ENCODE measurements at places on chromosomes 1 and 21.

- DNase-seq = no peak
These were observed 499.6 kb upstream of the B3GALT2 start for GRCh38 chr1:193685986-193686385.

DNA sequence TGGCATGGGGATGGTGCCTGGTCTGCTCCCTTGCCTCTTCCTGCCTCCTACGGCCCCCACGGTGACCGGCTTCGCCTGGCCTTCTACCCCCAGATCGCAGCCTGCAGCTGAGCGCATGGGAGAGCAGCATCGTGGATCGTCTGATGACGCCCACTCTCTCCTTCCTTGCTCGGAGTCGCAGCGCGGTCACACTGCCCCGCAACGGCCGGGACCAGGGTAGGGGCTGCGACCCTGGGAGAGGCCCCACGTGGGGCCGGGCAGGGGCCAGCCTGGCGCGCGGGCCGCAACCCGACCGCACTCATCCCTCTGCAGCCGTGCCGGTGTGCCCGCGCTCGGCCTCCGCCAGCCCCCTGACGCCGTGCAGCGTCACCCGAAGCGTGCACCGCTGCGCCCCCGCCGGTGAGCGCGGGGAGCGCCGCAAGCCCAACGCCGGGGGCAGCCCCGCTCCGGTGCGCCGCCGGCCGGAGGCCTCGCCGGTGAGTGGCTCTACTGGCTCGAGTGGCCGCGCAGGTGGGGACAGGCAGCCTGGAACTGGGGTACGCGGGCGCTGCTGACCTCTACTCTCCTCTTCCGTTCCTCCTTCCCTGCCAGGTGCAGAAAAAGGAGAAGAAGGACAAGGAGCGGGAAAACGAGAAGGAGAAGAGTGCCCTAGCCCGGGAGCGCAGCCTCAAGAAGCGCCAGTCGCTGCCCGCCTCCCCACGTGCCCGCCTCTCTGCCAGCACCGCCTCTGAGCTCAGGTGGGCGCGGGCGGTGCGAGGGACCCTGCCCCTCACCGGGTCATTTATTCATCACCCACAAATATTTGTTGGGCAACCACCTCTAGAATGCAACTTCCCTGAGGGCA lies 20.4 kb downstream of the MAP7D1 start:
- no peak for DNase-seq

GRCh38 chr1:29711582-29712283 lies 475.4 kb downstream of the PTPRU start:
- DNase-seq = peak; percentile 57

DNA sequence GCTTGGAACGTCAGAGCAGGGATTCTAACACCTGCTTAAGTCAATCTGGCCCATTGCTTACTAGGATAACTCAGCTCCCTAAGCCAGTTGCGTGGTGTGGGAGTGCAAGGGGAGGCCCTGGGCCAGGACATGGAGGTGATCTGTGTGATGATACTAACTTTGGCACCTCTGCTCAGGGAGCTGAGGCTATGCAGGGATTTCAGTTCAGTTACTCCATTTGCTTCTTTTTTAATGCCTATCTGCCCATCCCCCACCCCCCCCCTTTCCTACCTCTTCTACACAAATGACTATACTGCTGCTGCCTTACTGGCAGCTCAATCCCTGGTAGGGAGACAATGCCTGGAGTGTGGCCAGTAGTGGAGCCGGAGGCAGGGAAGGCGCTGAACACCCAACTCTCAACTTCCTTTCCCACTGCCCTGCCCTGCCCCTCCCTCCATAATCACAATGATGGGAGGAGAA lies 19.5 kb downstream of the INKA2 start:
- DNase-seq = no peak

DNA sequence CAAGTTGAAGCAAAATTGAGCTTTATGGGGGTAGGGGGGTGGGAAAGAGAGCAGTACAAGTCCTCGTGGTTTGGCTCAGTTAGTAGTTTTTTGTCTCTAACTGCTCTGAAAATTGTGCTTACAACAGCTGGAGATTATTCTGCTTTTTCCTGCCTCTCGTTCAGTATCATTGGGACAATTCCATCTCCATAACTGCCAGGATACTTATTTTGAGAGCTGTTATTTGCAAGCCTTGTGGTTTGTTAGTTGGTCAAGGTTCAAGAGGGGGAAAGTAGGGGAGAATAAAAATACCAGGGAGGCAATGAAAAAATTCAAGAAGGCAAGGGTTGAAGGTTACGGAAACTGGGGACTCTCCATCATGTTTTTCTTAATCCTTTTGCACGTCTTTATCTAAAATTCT lies 811.8 kb upstream of the ADGRL2 start:
- DNase-seq = no peak

DNA sequence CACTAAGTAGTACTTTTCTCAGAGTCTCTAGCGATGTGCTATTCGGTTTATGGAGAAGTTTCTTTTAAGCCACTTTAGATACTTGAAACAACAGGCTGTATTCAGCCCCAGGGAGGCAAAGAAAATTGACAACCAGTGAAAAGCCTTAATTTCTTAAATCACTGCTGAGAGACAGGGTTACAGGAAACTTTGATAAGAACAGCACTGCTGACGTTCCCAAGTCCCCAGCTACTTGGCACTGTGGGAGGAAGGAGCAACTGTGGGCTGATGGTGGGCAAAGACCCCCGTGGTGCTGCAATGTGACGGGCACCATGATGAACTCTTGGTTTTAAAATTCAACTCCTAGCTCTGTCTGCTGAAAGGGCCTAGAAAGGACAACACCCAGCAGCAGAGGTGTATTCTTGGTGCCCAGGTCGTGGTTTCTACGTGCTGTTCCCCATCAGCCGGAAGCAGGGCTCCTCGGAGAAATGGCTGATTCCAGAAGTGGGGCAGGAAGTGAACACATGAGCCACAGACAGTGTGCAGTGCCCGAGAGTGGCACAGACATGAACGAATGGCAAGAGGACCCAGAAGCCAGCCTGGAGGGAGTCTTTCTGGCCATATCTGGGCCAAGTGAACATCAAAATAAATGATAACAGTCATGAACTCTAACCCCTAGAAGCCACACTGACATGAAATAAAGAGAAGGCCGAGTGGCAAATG lies 5.3 kb downstream of the PTTG1IP start:
- DNase-seq = no peak

DNA sequence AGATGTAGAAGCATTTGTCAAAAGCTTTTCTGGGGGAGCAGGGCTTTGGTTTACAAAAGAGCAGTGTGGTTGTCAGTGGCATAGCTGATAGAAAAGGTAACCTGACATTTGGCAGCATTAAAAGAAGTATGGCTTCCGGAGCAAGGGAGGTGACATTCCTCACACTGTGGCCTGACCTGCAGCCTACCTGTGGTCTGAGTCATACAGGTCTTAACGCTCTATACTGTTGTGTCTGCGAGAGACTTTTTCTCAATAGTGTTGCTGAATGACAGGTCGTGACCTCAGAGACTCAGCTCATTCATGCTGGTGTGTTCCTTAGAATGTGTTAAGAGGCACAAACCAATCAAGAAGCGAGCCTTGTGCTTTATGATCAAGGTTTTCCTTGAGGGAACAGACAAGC lies 19.3 kb downstream of the PHGDH start:
- no peak for DNase-seq

- no peak for DNase-seq
These were observed 135.3 kb downstream of the BRINP2 start for GRCh38 chr1:177306019-177306415.

DNA sequence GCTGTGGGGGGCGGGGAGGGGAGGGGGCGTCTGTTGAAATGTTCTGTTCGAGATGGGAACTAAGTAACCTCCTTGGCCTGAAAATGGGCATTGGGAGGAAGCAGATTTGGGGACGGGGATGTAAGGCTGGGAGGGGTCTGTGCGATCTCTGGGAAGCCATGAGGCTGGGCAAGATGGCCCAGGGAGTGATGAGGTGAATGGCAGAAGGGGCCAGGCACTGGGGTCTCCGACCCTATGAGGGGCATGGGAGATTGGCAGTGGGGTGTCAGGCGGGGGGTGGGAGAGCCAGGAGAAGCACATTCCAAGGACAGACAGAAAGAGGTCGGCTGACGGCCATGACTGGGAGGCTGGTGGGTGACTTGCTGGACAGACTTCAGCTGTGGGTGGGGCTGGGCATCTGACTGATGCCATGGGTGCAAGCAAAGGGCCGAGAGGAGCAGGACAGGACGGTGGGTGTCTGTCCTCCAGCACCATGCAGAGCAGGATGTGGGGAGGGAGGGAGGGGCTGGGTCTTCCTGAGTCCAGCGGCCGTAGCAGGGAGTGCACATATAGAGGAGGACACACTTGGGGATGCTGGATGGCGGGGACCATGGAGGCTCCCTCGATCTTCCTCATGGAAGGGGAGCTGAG lies 30.0 kb upstream of the COL18A1 start:
- no peak for DNase-seq

GRCh38 chr1:75392278-75392677 lies 218.6 kb downstream of the SLC44A5 start:
- DNase-seq = no peak

DNA sequence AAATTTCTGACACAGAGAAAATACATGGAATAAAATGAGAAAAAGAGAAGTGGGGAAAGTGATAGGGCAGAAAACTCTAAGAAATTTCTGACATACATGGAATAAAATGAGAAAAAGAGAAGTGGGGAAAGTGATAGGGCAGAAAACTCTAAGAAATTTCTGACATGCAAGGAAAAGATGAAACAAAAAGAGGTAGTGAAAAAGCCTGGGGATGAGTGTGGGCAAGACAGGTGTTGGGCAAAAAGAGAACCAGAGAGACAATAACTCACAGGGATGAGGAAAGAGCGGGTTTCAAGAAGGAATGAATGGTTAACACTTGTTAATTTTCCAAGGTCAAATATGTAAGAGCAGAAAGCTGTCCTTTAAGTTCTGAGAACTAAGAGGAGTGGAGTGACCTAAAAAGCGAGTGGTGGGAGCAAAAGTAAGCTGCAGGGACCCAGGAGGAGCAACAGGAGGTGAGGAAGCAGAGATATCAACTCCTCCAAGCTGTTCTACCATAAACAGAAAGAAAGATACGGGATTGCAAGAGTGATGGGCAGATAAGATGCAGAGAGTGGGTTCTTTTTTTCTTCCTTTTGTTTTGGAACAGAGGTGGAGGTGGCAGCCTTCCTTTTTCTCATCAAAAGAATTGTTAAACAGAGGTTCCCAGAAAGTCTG lies 29.9 kb upstream of the EXO1 start:
- DNase-seq = no peak

GRCh38 chr21:46605767-46606426 lies 1.0 kb upstream of the S100B start:
- DNase-seq = no peak

- no peak for DNase-seq
These were observed 1.5 kb downstream of the PROX1 start for GRCh38 chr1:213989002-213989855.

DNA sequence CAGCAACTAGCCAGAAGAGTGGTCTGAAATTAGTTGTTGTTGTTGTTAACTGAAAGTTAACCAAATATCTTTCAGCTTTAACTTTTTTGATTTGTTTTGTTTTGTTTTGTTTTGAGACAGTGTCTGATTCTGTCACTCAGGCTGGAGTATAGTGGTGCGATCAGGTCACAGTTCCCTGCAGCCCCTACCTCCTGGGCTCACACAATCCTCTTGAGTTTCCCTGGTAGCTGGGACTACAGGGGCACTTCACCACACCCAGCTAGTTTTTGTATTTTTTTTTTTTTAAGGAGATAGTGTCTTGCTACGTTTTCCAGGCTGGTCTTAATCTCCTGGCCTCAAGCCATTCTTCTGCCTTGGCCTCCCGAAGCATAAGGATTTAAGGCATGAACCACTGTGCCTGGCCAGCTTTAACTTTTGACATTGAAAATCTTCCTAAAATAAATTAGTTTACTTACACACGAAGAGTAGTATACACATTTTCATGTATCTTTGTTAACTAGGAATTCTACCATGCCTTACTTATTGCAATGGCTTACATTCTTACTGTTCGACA lies 45.0 kb downstream of the GNG12 start:
- DNase-seq = no peak

GRCh38 chr1:102837551-102837950 lies 270.8 kb downstream of the COL11A1 start:
- no peak for DNase-seq

DNA sequence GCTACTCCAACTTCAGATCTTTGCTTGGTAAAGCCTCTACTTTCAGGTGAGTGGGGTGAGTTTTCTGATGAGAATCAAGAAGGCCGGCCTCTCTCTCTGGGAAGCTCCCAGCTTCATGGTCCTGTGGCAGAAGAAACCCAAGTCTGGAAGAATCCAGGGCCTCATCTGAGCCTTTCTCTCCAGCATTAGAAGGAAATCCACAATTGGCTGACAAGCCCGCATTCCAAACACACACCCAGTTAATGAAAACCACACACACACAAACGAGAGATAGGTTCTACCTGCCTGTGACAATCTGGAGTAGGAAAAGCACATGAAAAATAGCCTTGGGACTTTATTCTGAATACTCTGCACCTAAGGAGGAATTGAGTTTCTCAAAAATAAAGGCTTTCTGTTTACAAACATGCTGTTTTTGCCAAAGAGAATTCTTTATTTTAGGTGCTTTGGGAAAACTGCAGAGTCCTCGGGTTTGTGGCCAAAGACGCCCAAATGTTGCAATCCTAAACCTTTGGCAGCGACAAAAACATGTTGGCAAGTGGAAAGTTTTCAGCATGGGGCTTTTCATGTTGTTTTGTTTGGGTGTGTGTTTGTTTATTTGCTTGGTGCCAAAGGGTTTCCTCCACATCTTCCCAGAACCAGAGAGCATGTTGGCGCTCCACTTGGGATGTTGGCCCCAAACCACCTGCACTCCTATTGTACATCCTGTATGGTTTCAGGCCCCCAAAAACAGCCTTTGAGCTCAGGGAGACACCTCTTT lies 216.2 kb downstream of the SETD4 start:
- DNase-seq = no peak

- DNase-seq = no peak
These were observed 2.2 kb downstream of the SCYL3 start for GRCh38 chr1:169891539-169891885.

DNA sequence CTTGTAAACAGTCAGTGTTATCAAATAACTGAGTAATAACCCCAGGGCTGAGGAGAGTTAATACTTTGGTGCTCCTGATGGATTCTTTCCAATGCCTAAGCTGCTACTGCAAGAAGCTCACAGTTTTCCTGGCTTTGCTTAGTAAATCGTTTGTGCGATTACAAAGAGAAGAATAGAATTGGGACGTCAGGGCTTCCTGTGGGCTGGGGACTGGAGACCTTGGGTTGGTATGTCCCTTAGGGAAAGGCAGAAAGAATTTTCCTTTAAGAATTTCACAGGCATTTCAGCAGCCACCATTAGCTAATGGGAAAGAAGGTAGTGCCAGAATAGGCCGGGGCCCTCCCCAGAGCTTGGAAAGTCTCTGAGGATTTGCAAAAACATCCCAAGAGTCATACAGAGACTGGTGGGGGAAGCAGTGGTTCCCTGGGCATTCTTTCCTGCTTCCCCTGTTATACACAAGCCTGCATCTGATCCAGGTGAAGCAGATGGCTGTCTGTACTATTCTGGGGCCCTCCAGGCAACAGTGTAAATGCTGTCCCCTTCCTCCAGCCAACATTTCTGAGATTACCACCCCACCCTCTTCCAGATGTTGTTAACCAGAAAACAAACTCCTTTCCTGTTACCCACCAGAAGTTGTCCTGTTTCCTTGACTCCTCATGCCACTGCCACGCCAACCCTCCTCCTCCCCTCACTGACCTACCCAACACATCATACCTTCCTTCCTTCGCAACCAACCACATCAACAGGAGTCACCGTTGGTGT lies 40.2 kb downstream of the PLXNA2 start:
- DNase-seq = peak; percentile 53

GRCh38 chr1:44672254-44672955 lies 1.9 kb downstream of the TMEM53 start:
- peak; percentile 33 for DNase-seq

GRCh38 chr1:40768146-40768990 lies 15.2 kb upstream of the KCNQ4 start:
- no peak for DNase-seq

GRCh38 chr1:205493241-205494085 lies 11.0 kb upstream of the CDK18 start:
- peak; percentile 83 for DNase-seq

Measured in choroid plexus epithelial cell (primary cell).